ENCODE measurements at places on chromosomes 1 and 21.

DNA sequence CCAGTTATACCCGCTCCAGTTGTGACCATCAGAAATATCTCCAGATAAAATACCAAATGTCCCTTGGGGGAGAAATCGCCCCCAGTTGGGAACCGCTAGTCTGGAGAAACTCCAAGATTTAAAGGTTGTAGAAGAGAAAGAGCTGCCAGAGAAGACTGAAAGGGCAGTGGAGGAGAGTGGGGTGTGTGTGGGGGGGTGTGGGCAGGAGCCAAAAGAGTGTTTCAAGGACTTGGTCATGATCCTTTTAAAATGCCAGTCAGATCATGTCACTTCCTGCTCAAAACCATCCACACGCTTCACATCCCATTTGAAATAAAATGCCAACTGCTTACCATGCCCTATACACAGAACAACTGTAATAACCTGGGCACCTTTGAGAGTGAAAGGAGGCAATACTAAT lies 3.4 kb upstream of the HEYL start:
- no peak overlapping the region for H3K4me3 ChIP-seq
- peak; percentile 39 for DNase-seq
- H3K36me3 ChIP-seq, result no peaks in the 10 kb centered on the region

DNA sequence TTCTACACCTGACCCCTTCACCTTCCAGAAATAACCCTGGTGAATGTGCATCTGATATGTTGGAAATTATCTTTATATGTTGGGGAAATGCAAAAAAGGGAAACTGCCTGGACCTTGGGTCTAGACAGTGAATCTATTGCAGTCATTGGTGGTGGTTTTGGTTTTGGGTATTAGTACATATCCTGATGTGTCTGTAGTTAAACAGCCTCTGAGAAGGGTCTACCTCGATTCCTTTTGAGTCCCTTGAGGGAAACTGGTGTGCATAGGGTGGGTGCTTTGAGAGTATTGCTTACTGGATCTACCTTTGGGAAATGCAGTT lies 127.3 kb upstream of the KIAA0040 start:
- H3K36me3 ChIP-seq, result no peaks in the 10 kb centered on the region
- H3K27ac ChIP-seq, result no peak overlapping the region
- peaks cover 9% of the 10 kb centered on the region for H3K4me1 ChIP-seq
- DNase-seq, result no peak
- H3K4me3 ChIP-seq, result no peak overlapping the region
- H3K27me3 ChIP-seq, result no peaks in the 10 kb centered on the region

- H3K27me3 ChIP-seq, result no peaks in the 10 kb centered on the region
- no peak overlapping the region for H3K4me3 ChIP-seq
- H3K36me3 ChIP-seq, result no peaks in the 10 kb centered on the region
- peak; percentile 7 for DNase-seq
Observed at GRCh38 chr1:67646145-67647035, 38.6 kb upstream of the GADD45A start.

DNA sequence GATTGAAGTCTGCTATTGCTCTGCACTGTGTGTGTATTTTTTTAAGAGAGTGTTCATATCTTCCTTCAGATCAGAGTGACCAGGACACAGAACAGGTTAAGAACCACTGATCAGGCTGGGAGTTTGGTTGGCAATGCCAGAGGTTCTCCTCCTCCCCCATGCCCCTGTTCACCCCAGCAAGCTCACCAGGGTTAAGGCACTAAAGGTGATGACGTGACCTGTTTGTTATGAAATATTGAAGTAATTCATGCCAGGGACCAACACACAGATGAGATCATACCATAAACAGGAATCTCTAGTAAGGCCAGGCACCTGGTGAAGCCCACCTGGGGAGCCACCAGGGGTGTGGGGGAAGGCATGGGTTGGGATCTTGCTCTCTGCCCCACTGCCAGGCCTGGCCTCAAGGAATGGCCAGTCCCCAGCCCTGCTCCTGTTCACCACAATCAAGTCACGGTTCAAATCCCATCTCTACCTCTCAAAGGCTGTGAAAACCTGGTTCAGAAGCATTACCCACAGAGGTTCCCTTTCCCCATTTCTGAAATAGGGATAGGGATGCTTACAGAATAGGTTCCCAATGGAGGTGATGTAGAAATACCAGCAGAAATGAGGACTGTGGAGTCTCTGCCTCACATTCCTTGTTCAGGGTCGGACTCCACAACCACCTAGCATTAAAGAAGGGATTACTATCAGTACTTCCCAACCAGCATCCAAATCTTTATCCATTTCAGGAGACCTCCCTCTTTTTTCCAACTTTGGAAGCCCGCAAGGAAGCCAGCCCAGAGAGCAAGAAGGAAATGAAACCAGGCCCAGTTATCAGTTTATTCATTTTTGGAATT lies 2.4 kb downstream of the ID3 start:
- no peak for DNase-seq
- H3K27ac ChIP-seq, result peak overlapping the region; percentile 51
- peaks cover 57% of the 10 kb centered on the region for H3K4me1 ChIP-seq
- H3K27me3 ChIP-seq, result no peaks in the 10 kb centered on the region

- no peak overlapping the region for H3K4me3 ChIP-seq
- no peaks in the 10 kb centered on the region for H3K4me1 ChIP-seq
- no peaks in the 10 kb centered on the region for H3K36me3 ChIP-seq
Observed at GRCh38 chr1:75811211-75811981, 14.7 kb downstream of the MSH4 start.

GRCh38 chr1:175841738-175842187 lies 98.4 kb upstream of the TNR start:
- no peaks in the 10 kb centered on the region for H3K36me3 ChIP-seq
- H3K4me1 ChIP-seq, result peaks cover 14% of the 10 kb centered on the region
- H3K27me3 ChIP-seq, result peaks cover 6% of the 10 kb centered on the region
- DNase-seq, result no peak
- H3K27ac ChIP-seq, result no peak overlapping the region

DNA sequence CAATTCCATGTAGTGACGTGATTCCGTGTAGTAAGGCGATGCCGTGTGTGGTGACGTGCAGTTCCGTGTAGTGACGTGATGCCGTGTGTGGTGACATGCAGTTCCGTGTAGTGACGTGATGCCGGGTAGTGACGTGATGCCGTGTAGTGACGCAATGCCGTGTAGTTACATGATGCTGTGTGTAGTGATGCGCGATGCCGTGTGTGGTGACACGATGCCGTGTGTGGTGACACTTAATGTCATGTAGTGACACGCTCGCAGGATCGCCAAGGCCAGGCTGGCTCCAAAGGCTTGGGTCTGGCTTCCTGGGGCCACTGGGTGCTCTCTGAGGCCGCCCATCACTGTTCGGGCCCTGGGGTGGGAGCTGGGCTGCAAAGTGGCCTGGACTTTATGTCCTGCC lies 14.2 kb downstream of the COL18A1 start:
- no peak for DNase-seq
- H3K27ac ChIP-seq, result no peak overlapping the region
- no peaks in the 10 kb centered on the region for H3K36me3 ChIP-seq
- H3K4me3 ChIP-seq, result no peak overlapping the region
- H3K4me1 ChIP-seq, result no peaks in the 10 kb centered on the region

GRCh38 chr1:66284746-66285145 lies 249.2 kb upstream of the SGIP1 start:
- no peaks in the 10 kb centered on the region for H3K27me3 ChIP-seq
- H3K4me3 ChIP-seq, result no peak overlapping the region
- no peak for DNase-seq
- H3K4me1 ChIP-seq, result peaks cover 57% of the 10 kb centered on the region
- H3K27ac ChIP-seq, result peak overlapping the region; percentile 96
- H3K36me3 ChIP-seq, result no peaks in the 10 kb centered on the region

GRCh38 chr1:204746838-204747442 lies 61.4 kb upstream of the LRRN2 start:
- H3K4me3 ChIP-seq, result no peak overlapping the region
- H3K4me1 ChIP-seq, result no peaks in the 10 kb centered on the region
- 0 out of 2 replicates have a peak, but pooled peaks cover 15% of the 10 kb centered on the region for H3K27me3 ChIP-seq
- H3K27ac ChIP-seq, result no peak overlapping the region
- DNase-seq, result peak; percentile 80

- H3K27me3 ChIP-seq, result no peaks in the 10 kb centered on the region
- H3K4me1 ChIP-seq, result peaks cover 4% of the 10 kb centered on the region
- H3K36me3 ChIP-seq, result no peaks in the 10 kb centered on the region
- no peak for DNase-seq
Observed at GRCh38 chr1:30012455-30013440, 710.6 kb downstream of the MATN1 start.

DNA sequence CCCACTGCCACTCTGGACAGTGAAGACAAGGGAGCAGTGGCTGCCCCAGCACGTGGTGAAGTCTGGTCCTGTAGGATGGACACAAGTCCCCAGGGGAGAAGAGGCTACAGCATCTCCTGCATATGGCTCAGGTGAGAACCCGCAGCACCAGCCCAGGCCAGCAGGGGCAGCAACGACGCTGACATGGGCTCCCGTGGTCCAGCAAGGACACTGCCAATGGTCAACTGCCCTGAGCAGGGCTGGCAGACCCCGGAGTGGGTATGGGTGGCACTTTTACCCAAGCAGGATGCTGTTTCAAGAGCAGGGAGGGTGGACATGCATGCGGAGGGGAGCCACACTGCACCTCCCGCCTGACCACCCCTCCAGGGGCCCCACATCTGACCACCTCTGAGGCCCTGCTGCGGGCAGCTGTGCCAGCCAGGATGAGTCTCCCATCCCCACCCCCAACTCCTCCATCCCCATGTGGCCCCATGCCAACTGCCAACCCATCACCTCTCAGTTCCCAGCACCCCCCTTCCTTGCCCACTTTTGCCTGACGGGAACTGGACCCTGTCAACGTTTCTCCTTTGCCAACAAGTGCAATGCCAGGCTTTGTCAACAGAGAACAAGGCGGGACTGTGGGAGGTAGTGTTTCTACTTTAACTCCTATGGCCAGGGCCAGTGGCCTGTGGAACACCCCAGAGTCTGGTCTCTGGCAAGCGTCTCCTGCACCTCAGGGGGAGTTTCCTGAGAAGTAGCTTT lies 8.6 kb downstream of the MORN1 start:
- no peaks in the 10 kb centered on the region for H3K27me3 ChIP-seq
- H3K4me1 ChIP-seq, result no peaks in the 10 kb centered on the region
- peak; percentile 72 for DNase-seq
- H3K27ac ChIP-seq, result no peak overlapping the region
- H3K4me3 ChIP-seq, result no peak overlapping the region
- no peaks in the 10 kb centered on the region for H3K36me3 ChIP-seq

- no peaks in the 10 kb centered on the region for H3K36me3 ChIP-seq
- H3K4me1 ChIP-seq, result peaks cover 27% of the 10 kb centered on the region
- H3K27me3 ChIP-seq, result no peaks in the 10 kb centered on the region
- H3K4me3 ChIP-seq, result no peak overlapping the region
- DNase-seq, result peak; percentile 69
Observed at GRCh38 chr1:179144626-179145025, 62.8 kb downstream of the TOR3A start.

GRCh38 chr1:98661544-98662355 lies at the start of gene SNX7:
SNX7 (plus strand) TSS chr1:98661721; CDS start chr1:98661732, 11 bp downstream.
- H3K4me1 ChIP-seq, result peaks cover 10% of the 10 kb centered on the region
- peak within 1 kb of the TSS; percentile 69 for H3K27ac ChIP-seq
- no peaks in the 10 kb centered on the region for H3K36me3 ChIP-seq
- DNase-seq, result peak; percentile 77

DNA sequence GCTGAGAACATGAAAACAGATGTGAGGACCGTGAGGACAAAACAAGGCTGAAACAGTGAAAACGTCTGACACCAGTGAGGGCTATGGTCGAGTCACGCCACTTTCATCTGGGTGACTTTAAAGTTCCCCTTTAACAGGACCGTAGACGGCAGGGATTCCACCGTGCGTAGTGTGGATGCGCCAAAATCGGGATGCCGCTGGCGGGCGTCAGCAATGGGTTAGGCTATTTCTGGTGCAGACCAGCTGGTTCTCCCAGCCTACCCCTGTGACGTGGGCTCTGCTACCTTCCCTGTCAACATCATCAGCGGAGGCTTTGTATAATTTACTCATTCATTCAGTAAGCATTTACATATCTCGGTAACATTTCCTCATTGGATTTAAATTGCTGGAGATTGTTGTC lies 246.6 kb upstream of the AJAP1 start:
- H3K4me3 ChIP-seq, result no peak overlapping the region
- H3K27ac ChIP-seq, result no peak overlapping the region
- no peaks in the 10 kb centered on the region for H3K4me1 ChIP-seq
- H3K27me3 ChIP-seq, result no peaks in the 10 kb centered on the region

GRCh38 chr1:246280551-246280950 lies 226.5 kb downstream of the SMYD3 start:
- H3K27ac ChIP-seq, result peak overlapping the region; percentile 54
- peak; percentile 44 for DNase-seq

DNA sequence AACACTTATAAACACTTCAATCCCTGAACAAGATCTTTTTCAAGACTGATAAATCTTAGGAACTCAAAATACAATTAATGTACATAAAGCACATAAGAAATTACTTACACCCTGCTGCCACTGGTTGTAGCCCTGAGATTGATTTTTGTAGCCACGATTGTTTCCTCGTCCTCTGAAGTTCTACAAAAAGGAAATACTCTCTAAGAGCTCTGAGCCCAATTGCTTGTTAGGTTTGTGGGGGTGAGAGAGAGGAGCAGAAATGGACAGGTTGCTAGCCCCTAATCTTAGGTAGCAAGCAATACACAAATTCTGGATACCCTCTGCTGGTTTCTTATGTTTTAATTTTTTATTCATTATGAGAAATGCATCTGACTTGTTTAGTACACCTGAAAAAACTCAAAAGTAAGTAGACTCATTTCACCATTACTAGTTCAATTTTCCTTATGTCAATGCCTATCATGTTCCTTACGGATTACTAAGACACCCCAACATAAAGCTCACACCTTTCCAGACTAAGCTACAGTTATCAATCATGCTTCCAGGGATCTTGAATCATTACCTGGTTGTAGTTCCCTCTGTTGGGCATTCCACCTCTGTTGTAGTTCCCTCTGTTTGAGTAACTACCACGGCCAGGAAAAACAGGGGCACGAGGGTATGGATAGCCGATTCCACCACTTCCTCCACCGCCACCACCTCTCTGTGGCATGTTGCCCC lies 9.3 kb downstream of the HNRNPU start:
- H3K36me3 ChIP-seq, result peaks cover 98% of the 10 kb centered on the region
- H3K4me1 ChIP-seq, result peaks cover 1% of the 10 kb centered on the region
- no peak for DNase-seq
- no peak overlapping the region for H3K27ac ChIP-seq
- no peaks in the 10 kb centered on the region for H3K27me3 ChIP-seq

GRCh38 chr21:38343691-38344090 lies 86.9 kb downstream of the KCNJ15 start:
- peak; percentile 95 for DNase-seq
- peak overlapping the region; percentile 66 for H3K27ac ChIP-seq
- no peak overlapping the region for H3K4me3 ChIP-seq
- H3K4me1 ChIP-seq, result peaks cover 20% of the 10 kb centered on the region

DNA sequence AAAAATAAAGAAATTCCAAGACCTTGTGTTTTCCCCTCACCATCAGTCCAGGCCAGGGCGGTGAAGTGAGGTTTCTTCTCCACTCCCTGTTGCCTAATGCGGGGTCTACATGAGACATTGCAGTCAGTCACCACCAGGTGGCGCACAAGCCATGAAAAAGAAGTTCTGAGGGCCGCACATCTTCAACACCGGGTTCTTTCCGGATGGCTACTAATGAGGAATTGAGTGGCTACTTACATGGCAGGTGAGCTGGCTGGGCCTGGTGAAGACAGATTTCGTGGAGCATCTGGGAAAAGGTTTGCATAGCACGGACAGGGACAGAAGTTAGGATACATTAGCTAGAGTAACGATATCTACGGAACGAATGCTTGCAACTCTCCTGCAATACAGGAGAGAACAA lies 15.8 kb upstream of the S100A11 start:
- peak; percentile 95 for DNase-seq
- peaks cover 42% of the 10 kb centered on the region for H3K27me3 ChIP-seq

- no peaks in the 10 kb centered on the region for H3K27me3 ChIP-seq
- no peaks in the 10 kb centered on the region for H3K36me3 ChIP-seq
- no peak overlapping the region for H3K27ac ChIP-seq
- peaks cover 17% of the 10 kb centered on the region for H3K4me1 ChIP-seq
Observed at GRCh38 chr1:14970799-14971141, 182.8 kb upstream of the TMEM51 start.

- H3K4me3 ChIP-seq, result no peak overlapping the region
- H3K27ac ChIP-seq, result no peak overlapping the region
- no peaks in the 10 kb centered on the region for H3K4me1 ChIP-seq
- no peaks in the 10 kb centered on the region for H3K36me3 ChIP-seq
- no peak for DNase-seq
Observed at GRCh38 chr1:170153417-170153816, 7.7 kb downstream of the NTMT2 start.

All from PC-3 (cell line).